ENCODE measurements at places on chromosomes 2 and 18.

- no peak for DNase-seq
Measured at GRCh38 chr18:74633652-74634352, 36.1 kb downstream of the ZNF407 start.

- no peak for DNase-seq
Measured at GRCh38 chr2:104402825-104403224, 451.1 kb upstream of the POU3F3 start.

- DNase-seq = no peak
Measured at GRCh38 chr2:69742322-69742952, 503 bp downstream of the ANXA4 start.

DNA sequence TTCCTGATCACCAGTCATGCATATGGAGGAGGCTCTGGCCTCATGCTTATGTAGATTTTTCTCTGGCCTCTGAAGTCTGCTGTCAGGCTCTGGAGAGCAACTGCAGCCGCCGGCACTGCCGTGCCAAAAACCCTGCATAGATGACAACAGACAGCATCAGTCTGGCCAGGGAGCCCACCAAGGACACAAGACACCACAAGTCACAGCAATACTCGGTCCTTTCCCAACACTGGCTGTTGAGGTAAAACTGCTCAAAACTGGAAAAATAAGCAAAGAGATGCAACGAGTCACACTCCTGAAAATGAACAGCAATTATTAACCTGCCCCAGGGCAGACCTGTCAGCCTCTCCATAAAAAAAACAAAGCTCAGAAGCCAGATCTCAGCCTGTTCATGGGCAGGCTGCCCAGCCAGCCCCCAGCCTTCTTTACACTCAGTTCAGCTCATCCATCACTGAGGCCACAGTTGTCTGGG, 186.0 kb upstream of the RAB6C start:
- no peak for DNase-seq

DNA sequence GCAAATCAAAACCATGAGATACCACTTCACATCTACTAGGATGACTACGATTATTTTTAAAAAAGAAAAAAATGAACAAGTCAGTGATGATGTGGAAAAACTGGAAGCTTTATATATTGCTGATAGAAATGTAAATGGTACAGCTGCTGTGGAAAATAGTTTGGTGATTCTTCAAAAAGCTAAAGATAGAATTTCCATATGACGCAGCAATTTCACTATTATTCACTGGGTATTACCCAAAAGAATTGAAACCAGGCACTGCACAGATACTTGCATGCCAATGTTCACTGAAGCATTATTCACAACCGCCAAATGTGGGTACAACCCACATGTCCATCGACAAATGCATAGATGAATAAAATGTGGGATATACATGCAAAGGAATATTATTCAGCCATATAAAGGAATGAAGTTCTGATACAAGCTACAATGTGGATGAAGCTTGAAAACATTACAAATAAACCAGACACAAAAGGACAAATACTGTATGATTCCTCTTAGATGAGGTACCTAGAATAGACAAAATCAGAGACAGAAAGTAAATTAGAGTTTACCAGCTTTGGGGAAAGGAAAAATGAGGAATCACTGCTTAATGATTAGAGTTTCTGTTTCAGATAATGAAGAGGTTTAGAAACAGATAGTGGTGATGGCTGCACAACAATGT, 11.1 kb downstream of the RTTN start:
- DNase-seq = no peak

GRCh38 chr2:218648088-218648786, 11.2 kb downstream of the ZNF142 start:
- DNase-seq = no peak

DNA sequence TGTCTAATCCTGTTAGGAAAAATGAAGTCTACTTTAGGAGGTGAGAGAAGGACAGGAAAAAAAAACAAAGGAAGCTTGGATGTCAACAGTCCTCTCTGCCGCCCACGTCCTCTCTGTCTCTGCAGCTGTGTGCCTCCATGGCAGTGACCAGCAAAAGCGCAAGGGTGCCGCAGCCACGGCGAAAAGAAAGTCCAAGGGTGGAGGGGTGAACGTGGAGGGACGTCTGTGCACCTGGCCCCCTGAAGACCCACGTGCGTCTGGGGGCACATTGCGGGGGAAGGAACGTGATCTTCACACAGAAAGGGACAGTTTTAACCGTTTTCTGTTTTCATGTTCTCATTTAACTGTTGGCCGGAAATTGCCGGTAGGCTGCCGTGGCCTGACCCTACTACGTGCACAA, 152.7 kb downstream of the MBP start:
- DNase-seq = no peak

- DNase-seq = no peak
Measured at GRCh38 chr18:78499586-78499985, 480.0 kb upstream of the SALL3 start.

DNA sequence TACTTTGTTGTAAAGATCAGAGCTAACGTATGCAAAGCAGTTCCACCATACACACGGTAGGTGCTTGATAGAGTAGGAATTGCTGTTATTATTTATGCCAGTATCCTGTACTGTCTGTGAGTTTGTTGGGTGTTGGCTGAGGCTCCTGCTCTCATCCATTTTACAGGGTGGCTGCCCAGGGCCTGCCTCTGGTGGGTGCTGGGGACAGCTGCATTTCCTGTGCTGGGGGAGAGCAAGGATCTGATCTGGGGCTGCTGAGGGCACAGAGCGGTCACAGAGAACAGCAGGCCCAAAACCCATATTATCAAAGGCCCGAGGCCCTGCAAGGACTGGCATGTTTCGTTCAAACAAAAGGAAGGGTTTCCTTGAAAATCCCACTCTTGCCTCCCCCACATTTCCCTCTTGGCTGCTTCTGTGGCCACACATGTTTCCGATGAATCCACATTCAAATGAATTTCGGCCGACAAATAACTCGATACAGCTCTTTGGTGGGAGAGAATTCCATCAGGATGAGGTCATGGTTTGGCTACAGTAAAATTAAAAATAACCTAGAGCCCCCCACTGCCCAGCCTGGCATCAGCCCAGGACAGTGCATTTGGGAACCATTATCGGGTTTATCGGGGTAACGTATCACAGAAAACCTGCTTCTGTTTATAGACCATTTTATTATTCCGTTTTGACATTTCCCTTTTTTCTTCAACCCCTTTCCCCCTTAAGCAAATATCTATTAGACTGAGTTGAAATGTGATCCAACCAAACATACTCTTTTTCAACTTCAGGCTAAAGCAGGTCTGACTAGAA, 143.4 kb downstream of the CYRIA start:
- DNase-seq = no peak

GRCh38 chr2:155846259-155846658, 486.3 kb downstream of the NR4A2 start:
- no peak for DNase-seq

All from GM18507 (cell line).